ENCODE measurements at places on chromosomes 5 and 9.

DNA sequence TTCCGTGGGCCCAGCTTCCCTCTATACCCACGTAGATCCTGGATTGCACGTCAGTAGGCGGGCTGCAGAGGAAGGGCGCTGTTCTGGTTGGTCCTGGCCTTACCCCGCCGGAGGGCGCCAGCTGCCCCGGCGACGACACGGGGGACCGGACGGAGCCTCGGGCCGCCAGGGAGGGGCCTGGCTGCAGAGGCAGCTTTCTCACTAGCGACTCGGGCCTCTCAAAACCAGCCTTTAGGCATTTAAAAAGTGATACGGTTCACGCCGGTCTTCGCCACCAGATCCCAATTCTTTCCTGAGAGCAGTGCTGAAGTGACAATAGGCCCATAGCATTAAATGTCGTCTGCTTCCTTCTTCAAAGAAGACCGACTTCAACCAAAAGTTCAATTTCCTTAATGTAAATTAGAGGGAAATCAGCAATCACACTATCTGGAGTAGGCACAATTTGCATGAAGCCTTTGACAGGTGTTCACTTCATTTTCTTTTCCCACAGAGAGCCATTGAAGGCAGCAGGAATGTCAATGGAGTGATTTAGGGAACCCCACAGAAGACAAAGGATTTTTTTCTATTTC, 17.6 kb upstream of the UBE2D2 start:
- DNase-seq, result peak; percentile 62

DNA sequence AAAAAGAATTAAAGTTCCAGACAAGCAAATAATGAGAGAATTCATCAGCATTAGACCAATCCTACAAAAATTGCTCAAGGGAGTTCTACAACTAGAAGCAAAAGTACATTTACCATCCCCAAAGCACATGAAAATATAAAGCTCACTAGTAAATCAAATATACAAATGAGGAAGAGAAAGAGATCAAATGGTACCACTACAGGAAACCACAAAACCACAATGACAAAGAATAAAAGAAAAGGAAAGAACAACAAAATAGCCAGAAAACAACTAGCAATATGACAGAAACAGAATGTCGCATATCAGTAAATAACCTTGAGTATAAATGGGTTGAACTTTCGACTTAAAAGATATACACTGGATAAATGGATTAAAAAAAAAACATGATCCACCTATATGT, 739.0 kb downstream of the DTWD2 start:
- no peak for DNase-seq

- peak; percentile 58 for DNase-seq
Observed at GRCh38 chr5:157651623-157652376, 438 bp downstream of the SOX30 start.

DNA sequence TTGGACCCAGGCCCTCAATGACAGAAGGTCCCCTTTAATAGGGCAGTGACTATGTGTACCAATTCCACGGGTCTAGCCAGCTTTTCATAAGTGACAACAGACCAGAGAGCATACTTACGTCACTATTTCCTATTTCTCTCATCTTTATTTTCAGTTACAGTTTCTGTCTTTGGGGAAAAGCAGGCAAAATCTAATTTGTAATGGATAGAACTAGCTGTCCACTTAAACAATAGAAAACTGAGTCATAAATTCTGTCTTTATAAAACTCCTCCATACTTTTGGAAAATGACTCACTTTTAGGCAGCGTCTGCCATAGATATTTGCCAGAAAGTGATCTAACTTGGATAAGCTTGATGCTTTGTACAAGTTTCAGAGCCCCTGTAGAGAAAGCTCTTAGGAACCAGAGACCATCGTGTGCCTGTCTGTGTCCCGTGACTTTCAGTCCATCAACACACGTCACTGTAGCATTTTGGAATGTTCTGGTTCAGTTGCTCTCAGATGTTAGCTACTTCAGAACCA, 101.9 kb downstream of the F2RL2 start:
- no peak for DNase-seq

DNA sequence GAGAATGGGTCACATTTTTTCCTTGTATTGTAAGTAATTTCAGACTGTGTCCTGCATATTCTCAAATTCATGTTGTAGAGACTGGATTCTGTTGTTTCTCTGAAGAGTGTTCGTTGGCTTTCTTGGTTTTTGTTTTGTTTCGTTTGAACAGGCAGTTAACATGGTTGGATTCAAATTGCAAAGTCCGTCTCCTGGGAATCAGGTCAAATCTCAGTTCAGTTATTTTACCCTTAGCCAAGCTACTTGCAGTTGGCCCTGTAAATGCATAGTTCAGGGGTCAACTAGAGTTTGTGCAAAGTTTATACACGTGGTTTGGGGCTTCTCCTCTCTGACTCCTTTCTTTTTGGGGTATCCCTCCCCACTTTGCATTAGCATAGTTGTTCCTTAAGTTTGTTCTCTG, 21.7 kb upstream of the FBXW11 start:
- DNase-seq, result no peak

- no peak for DNase-seq
Observed at GRCh38 chr9:16331031-16331430, 539.4 kb downstream of the BNC2 start.

- no peak for DNase-seq
Observed at GRCh38 chr5:130964231-130965202, 200.5 kb downstream of the HINT1 start.

DNA sequence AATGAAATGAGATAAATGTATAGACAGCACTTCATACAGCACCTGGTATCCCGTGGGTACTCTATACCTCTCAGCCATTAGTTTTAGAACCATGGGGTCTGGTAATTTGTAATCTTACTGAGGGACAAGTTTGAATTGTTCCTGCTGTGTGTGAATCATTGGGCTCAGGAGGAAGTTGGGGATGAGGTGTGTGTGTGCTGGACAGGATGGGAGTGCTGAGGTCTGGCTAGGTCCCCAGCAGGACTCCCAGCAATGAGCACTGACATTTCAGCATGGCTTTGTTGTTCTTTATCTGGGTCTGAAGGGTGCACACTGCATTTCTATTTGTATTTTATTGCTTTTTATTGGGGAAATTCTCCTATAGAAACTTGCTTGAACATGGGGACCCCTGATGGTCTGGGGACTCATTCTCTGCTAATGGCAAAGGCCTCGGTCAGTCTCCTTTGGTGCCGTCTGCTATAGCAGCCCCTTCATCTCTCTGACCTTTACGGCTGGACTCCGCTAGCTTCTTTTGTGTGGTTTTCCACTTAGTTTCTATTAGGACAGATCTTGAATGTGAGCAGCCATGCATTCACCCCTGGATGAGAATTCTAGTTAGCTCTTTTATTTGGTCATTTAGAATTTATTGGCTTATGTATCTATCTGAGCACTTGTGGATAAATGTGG, 98.1 kb downstream of the SREK1 start:
- DNase-seq, result no peak

DNA sequence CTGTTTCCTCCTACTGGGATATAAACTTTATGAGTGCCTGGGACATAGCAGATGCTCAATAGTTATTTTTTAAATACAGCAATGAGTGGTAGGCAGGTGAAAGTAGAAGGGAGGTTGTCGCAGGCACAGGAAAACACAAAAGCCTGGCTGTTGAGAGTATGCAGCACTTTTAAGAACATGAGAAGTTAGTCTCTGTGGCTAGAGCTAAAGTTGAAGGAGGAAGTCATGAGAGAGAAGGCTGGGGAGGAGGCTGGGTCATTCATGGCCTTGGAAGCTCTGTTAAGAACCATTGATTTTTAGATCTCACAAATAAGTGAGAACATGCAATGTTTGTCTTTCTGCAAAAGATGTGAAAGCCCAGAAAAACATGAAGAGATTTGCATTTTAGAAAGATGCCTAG, 126.7 kb downstream of the PRKACG start:
- no peak for DNase-seq

DNA sequence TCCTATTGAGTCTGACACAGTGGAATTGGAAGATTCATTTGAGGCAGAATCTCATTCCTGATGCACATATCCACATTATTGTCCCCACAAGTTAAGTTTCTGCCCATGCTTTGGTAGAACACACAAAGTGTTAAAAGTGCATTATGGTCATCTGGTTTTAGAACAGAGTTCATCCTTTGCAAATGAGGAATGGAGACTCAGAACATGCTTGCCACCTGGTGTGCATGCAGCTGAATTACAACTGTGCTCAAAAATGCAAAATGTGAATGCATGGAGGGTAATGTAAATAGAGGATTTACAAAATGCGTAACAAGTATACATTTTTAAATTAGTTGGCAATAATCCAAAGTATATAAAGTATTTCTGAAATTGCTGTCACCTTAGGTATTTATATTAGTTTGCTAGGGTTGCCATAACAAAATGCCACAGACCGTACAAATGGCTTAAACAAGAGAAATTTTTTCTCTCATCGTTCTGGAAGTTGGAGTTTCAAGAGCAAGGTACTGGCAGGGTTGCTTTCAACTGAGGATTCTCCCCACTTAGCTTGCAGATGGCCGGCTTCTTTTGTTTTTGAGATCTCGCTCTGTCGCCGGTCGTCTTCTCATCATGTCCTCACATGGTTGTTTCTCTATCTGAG, 671.1 kb downstream of the TAF11L14 start:
- peak; percentile 21 for DNase-seq

DNA sequence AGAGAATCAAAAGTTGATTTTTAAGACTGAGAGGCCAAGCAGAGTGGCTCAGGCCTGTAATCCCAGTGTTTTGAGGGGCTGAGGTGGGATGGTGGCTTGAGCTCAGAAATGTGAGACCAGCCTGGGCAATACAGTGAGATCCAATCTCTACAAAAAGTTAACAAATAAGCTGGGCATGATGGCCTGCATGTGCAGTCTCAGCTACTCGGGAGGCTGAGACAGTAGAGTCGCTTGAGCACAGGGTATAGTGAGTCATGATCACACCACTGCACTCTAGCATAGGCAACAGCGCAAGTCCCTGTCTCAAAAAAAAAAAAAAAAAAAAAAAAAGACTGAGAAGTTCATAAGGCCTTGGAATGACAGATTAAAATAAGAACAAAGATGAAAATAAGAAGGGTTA, 177.2 kb downstream of the TMEM232 start:
- DNase-seq, result no peak

GRCh38 chr5:129204525-129204924, 110.0 kb downstream of the ISOC1 start:
- no peak for DNase-seq

GRCh38 chr5:103411711-103412110, 150.9 kb downstream of the NUDT12 start:
- no peak for DNase-seq

DNA sequence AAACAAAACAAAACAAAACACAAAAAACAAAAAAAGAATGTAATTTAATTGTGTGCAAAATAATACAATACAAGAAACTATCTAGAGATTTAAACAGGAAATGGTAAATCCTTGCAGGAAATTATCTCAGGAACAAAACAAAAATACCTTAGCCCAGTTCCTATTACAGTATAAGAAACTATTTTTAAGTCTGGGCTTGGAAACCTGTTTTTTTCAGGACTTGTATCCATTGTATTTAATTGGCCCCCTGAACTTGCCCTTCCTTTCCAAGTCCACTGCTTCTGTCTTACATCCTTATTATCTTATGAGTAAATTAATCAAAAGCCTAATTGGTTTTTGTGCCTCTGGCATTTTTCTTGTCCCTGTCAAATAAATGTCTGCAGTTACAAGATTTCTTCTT, 48.5 kb downstream of the ST8SIA4 start:
- DNase-seq, result no peak

DNA sequence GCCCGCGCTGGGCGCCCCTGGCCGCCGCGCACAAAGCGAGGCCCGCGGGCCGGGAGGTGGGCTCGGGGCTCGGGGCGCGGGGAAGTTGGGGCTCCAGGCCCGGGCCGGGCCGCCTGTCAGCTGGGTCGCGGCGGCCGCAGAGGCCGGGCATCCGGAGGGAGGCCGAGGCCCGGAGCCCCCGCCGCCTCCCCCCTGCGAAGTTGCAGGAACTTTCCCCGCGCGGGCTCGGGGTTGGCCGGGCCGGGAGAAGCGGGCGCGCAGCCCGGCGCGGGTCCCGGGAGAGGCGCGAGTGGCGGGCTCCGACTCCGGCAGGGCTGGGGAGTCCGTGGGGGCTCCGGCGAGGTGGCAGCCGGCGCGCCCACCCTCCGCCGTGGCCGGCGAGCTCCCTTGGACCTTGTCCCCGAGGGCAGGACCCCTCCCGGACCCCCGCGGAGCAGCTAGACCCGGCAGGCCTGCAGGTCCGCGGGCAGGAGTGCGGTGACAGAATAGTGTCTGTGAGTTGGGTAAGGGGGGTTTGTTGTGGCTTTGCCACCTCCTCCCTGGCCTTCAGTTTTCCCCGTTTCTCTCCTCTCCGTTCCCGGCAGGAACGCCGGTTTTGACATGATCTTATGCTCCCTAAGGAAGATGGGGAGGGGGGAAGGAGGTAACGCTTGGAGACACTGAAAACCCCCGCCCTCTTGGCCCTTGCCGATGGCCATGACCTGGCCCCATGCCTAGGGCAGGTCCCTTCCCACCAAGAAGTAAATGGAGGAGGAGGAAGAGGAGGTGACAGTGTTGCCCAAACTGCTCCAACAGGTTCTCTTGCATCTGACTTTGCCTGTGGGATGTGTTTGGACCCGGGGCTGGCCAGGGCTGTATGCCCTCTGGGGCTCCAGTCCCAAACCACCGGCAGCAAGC, 942 bp downstream of the PHF2 start:
- DNase-seq, result peak; percentile 18

- DNase-seq, result no peak
Observed at GRCh38 chr9:79632060-79632459, 60.3 kb downstream of the TLE4 start.

DNA sequence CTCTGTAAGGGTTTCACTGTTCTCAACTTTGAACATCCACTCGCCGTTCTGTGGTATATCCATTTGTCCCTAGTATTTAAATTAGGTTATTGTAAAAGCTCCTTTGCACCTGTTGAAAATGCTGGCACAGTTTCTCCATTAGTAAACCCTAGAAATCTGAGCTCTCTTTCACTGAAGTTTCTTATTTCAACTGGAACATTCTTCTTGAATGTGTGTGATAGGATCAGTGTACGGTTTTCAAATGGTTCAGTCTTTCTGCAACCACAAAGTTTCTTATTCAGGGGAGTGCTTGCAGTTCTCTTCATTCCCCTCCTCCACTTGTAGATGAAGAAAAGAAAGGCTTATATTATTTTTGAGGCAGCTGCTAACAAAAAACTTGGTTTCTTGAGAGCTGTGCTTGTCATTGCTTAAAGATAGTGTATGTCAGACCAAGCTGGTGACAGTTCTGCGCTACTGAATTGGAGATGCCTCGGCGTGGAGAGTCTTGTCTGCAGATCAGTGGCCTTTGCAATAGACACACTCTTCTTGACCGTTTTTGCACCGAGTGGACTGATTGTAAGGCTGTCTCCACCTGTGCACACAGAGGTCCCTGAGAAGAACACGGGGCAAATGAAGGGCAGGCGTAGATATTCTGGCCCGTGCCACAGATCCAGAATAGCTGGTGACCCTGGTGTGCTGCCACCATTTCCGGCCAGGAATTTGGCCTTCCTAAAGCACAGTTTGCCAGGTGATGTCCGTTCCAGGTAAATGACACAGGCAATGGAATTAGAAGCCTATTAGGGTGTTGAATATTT, 102.2 kb downstream of the TRIO start:
- no peak for DNase-seq
